ENCODE measurements at places on chromosomes 1 and 21. TPM values are rescaled to one million over a fixed set of nuclear protein-coding genes. Genes with fewer than 3 reads are reported as not detected.

GRCh38 chr1:226474041-226474440 lies 66.1 kb upstream of the PARP1 start:
- DNase-seq = no peak

DNA sequence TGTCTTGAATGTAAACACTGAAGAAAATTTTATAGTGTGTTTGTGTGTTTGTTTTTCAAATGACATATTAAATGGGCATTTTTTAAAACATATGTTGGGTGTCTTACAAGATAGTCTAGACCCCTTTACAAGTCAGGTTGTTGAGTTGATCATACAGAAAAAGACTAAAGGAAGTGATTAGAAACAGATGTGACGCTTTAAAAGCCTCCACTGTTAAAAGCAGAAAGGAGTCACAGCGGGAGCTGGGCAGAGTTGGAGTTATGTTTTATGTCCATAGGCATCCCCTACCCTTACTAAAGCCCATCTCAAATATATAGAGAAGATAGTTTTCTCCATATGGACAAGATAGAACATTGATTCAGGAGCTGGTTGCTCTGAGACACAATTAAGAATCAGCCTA lies 393.9 kb downstream of the PLPP3 start:
- no peak for DNase-seq

Gene ABCD3
- total RNA-seq = 65.7 TPM

Gene IGSF3
- total RNA-seq = 17.5 TPM

Gene DCDC2B
- not detected for total RNA-seq

GRCh38 chr1:25568834-25569596 lies 25.6 kb downstream of the LDLRAP1 start:
- DNase-seq = no peak

DNA sequence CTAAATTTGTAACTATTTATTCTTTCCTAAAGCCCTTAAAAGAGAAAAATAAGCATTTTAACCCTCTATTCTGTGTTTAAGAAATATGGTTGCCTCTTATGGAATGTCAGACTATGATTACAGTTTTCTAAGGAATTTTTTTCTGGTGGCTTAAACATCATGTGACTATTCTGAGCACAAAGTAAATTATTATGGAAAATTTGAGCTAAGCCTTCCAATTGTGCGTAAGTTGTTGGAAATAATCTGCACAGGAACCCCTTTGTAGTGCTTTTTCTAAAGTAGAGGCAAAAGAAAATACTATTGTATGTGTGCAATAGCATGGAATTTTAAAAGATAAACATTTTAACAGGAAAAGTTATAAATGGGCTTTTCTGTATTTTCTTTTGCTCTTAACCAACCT lies 254.8 kb downstream of the PBX1 start:
- no peak for DNase-seq

Gene CHAF1B
- total RNA-seq = 0.54 TPM

DNA sequence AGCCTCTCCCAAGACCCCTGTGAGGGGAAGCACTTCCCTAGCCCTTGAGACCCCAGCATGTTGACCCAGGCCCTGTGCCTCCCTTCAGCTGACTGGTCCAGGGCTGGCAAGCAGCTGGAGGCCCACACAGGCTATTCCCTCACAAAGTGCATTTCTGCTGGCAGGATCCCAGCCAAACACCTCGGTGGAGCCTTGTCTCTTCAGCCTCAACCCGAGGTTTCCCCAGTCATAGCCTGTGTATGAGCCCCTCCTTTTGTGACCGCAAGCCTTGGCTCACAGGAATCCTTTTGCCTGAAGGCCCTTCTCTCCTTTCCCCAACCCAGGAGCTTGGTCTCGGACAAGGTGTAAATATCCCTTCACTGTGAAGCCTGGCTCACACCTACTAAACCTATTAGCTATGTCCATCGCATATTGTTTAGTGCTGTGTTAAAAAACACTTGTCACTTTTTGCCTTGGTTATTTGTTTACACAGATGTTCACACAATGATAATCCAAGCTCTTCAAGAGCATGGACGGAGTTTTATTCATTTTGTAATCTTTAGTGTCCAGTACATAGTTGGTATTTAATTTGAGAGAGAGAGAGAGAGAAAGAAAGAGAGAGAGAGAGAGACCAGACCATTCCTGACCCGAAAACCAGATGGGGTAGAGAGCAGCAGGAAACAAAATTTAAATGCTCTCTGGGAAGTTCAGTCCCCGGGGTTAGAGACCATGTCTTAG lies 8.5 kb upstream of the CD247 start:
- no peak for DNase-seq

DNA sequence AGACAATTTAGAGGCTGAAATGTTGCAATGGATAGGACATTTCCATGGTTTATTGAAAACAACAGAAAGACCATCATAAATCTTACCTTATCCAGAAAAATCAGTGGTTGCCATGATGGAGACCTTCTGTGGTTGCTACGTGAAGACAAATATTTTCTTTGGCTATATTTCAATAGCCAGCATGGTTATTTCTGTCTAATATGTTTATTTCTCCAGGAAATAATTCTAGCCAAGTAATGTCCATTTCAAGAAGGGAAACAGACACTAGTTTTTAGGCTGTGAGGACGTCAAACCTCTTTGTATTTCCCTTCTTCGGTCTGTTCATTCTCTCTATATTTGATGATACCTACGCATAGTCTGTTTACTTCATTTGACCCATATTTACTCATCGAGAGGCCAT lies 49.2 kb upstream of the NFASC start:
- DNase-seq = no peak

DNA sequence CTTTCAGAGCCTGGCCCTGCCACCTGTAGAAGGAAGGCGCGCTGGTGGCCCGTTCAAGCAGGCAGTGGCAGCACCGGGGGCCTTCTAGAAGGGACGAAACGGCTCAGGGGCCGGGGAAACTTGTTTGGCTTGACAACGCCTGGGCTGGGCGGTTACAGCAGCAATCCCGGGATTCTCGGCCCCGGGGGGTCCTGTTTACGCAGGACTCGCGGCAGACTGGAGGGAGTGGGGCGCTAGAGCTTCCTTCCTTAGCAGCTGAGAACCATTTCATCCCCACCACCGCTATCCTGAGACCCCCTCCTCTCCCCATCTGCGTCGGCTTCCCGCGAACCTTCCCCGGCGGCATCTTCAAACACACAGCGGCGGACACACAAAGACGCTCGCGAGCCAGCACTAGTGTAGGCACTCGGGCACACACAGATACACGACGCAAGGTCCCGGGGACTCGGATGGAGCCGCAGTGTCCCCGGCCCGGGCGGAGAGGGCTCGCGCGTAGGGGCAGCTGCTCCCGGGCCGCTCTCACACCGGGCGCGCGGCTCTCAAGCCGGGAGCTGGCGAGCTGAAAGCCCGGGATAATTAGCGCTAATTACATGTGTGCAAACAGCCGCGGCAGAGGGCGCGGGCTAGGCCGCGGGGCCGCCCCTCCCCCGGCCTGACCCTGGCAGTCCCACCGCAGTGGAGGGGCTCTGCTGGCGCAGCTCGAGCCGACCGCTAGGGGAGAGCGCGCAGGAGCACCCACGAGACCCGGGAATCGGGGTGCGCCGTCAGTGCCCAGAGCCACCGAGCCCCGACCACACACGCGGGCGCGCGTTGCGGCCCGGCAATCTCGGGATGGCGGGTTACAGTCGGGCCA lies 271.4 kb downstream of the FOXD2 start:
- no peak for DNase-seq

Measured in Right ventricle myocardium superior (tissue), 1 donor.